ENCODE measurements at places on chromosomes 6 and 20.

DNA sequence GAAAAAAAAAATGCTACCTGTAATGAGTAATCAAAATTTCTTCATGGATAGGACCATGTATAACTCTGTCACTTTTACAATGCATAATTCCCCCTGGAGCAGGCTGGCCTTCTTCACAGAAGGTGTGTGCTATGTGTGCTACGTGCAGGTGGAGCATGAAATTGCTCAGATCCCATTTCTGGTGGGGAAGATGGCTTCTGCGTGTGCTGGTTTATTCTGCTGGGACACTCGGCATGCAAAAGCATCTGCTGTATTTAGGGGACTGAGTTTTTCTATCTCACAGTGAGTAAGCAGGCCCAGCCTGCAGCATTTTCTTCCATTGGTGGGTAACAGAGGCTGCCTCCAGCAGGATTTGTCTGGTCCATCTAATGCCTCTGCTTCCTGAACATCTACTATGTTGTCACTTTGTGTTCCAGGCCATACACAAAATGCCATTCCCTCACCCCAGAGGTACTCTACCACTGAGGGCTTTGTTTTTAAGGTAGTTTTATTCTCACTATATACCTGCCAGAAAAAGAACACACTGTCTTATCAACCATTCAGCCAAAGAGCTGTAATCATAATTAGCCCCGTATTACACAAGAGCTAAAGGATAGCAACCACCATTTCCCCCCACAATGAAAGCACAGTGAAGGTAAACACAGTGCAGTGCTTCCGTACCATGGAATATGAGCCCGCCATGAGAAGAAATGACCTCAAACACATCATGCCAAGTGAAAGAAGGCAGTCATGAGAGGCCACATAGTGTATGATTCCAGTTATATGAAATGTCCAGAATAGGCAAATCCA is 62.4 kb downstream of the SYNDIG1 start:
- no peak for DNase-seq

GRCh38 chr20:63580796-63581461 is 6.9 kb upstream of the HELZ2 start:
- DNase-seq = peak; percentile 39

- DNase-seq = no peak
Measured at GRCh38 chr6:150451807-150452427, 83.1 kb downstream of the IYD start.

- no peak for DNase-seq
Measured at GRCh38 chr20:1816384-1817381, 78.5 kb upstream of the SIRPA start.

- DNase-seq = no peak
Measured at GRCh38 chr20:50788045-50788991, 6.5 kb upstream of the BCAS4 start.

GRCh38 chr20:13425381-13426135 is 204.5 kb downstream of the ISM1 start:
- DNase-seq = no peak

DNA sequence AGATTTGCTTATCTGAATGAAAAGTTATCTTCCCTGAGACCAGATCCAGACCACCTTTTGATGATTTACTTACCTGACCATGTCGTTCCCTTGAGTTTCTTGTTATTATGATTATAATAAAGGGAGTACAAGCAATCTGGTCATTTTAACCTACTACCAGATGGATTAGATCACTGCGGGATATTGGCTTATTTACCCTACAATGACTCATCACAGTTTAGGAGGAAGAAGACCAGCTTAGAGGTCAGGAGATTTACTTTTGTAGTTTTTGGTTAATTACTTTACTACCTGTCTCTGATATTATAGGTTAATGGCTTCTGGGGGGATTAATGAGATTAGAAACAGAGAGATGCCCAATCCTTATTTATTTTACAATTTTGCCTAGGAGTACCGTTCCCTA is 10.7 kb downstream of the PKIB start:
- no peak for DNase-seq

Measured in erythroblast (primary cell).